ENCODE measurements at places on chromosomes 6 and 20. TPM values are rescaled to one million over a fixed set of nuclear protein-coding genes. Genes with fewer than 3 reads are reported as not detected.

DNA sequence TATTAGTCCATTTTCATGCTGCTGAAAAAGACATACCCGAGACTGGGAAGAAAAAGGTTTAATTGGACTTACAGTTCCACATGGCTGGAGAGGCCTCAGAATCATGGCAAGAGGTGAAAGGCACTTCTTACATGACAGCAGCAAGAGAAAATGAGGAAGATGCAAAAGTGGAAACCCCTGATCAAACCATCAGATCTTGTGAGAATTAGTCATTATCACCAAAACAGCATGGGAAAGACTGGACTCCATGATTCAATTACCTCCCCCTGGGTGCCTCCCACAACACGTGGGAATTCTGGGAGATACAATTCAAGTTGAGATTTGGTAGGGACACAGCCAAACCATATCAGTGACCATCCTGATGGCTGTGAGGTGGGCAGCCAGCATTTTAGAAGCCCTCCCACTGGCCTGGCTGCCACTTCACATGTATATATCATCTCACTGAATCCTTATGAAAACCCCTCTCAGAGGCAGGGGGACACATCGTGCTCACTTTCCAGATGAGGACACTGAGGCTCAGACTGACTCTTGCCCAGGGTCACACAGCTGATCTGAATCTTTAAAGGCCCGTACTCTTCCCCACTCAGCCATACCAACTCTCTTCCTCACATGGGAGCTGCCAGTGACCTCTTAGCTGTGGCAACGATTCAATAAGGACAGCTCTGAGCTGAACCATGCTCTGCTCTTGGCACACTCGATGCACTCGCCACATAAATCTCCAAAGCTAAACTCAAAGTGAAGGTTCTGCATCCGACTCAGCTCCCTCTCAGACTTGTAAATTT lies 25.7 kb downstream of the BMP7 start:
- no peak for DNase-seq

DNA sequence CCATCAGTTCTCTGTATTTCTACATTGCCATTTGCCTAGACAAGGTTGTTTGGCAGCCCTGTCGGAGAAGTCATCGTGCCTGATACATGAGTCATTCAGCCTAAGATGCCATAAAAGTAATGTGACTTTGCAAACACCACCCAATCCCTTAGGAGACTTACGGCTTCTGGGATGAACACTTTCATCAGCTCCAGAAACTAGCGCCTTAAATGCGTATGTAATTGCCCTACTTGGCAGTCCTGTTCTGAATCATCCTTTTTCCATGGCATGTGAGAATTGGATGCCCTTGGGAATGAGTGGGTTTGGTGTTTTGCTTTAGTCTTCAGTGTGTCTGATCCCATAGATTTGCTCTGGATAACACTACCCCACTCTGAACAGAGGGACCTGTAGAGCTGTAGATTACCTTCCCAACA lies 158.5 kb downstream of the SASH1 start:
- no peak for DNase-seq

GRCh38 chr6:157996918-157997702 lies 15.4 kb downstream of the SYNJ2 start:
- no peak for DNase-seq

DNA sequence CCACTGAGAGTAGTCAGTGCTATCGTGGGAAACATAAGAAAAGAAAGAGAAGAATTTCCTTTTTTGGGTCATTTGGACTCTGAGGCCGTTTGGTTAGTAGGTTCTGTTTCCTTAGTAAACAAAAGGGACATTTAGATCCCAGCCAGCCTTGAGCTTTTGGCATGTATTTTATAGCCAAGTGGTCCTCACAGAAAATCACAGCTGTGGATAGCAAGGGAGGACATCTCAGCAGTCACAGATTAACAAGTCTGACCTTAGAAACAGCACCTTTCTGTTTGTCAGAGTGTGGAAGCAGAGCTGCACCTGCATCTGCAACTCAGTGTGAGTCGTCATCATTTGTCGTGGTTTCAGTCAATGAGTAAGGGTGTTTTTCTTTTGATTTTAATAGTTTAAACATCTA lies 40.5 kb downstream of the FAM120B start:
- no peak for DNase-seq

- DNase-seq: no peak
These were observed 83.6 kb downstream of the MRPL14 start for GRCh38 chr6:44043479-44044153.

DNA sequence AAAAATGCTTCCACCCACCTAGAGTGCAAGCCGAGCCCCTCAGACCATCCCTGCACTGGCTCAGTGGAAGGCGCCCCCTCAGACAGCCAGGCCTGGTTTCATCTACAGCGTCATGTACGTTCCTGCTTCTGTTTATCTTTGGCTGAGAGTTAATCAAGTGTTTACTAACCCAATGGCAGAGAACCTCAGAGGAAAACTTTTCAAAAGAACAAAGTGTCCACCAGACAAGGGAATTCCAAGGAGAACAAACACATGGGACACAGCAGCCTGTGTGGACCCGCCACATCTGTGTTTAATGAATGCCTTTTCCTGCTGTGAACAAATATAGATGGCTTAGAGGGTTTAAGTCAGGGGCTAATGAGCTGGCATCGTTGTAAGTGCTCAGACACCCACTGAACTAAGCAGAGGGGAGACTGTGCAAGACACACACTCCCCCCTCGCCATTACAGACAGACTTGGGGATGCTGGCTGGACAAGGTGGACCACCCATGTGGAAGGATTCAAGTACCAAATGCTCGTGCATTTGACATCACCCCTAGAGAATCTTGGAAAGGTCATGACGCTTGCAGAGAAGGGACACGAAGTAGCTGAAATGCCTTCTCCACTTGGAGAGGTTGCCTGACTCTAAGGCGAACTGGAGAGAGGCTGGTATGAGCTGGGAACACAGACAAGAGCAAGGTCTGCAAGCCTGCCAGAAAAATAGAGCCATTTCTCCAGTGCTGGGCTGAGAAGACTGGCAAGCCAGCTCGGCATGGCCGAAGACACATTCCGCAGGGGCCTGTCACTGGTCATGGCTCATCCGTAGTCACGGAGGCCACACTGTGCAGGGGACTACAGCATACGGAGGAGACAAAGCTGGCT lies 53.5 kb upstream of the NXT1 start:
- DNase-seq: no peak

DNA sequence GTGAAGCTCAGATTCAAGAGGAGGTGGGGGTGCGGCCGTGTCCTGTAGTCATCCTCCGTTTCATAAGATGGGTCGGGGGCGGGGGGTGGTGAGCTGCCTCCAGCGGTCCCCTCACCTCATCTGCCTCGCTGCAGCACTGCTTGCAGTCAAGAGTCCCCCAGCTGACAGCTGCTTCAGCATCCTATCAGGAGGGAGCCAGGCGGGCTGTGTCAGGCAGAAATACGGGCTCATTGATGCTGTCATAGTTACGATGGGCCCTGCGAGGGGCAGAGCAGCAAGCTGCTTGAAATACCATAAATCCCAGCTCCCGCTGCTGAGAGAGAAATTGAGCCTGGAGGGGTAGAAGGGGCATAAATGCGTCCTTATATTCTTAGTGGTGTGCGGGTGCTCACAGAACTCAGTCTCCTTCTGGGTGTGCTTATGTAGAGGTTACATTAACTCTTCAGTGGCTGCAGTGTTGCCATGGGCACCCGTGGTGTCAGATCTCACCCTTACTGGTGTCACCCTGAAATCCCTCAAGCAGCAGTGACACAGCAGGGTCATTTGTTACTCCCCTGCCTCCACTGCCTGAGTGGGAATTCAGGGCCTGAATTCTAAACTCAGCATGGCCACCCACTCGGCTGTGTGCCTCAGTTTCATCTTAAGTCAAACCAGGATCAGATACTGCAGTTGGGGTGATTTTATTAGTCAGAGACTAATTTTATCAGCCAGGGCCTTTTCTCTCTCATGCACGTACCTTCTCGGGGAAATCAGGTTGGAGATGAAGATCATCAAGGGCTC lies 21.8 kb downstream of the CCDC167 start:
- no peak for DNase-seq

DNA sequence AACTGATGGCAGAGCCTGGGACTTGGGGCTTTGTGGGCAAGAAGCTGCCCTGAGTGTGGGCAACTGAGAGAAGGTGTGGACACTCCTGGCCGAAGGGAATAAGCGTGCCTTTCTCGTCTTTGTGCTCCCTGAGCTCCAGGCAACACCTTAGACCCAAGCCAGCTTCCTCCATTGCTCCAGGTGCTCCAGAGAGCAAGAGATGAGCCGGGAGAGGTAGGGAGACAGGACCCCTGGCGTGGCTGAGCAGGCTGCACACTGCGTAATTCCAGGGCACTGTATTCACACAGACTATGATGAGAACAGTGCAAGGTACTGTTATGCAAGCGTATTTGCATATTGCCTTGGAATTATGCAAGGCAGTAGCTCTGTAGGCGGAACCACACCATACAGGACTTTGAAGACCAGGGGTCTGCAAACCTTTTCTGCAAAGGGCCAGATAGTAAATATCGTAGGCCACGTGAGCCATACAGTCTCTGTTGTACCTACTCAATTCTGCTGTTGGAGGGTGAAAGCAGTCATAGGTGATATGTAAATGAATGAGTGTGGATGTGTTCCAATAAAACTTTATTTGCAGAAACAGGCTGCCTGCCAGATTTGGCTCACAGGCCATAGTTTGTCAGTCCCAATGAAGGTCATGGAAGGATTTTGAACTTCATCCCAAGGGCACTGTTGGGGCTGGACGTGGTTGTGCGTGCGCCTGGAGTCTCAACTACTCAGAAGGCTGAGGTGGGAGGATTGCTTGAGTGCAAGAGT lies 42.1 kb upstream of the FAM83D start:
- DNase-seq: no peak

GRCh38 chr6:23977706-23978105 lies 148.3 kb upstream of the NRSN1 start:
- no peak for DNase-seq

DNA sequence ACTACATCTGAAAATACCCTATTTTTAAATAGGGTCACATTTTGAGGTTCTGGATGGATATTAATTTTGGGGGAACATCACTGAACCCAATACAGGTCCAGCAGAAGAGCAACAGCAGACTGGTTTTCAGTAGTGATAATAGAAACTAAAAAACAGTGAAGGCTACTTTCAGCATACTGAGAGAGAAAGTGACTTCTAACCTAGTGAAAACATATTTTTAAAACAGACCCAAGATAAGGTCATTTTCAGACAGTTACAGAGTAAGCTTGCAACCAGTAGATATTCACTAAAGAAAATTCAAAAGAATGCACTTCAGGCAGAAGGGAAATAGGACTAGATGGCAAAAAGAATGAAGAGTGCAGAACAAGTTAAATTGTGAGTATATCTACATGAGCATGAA lies 42.0 kb upstream of the TMEM244 start:
- DNase-seq: no peak

GRCh38 chr20:16672299-16672698 lies 57.5 kb upstream of the SNRPB2 start:
- DNase-seq: no peak

DNA sequence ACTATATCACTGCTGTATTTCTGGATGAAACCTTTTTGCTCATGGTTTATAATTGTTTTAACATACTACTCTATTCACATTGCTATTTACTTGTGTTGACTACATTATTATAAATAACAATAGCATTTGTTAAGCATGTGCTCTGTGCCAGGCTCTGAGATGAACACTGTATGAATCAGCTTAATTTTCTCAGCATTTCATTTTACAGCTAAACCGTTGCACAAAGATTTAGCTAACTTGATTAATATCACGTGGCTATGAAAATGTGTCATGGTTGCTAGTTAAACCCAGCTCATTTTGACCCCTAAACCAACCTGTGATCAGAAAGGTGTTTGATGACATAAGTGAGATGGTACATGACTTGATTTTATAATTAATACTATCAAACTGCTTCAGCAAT lies 77.5 kb downstream of the NCOA7 start:
- no peak for DNase-seq

The SLC52A3 gene
- 6.6 TPM for polyA plus RNA-seq

The LRRC73 gene
- 1.5 TPM for polyA plus RNA-seq

All from left renal cortex interstitium (tissue), 4 donors.